ENCODE measurements at places on chromosomes 4 and X.

- DNase-seq = no peak
Measured at GRCh38 chr4:101128473-101128872, 218.9 kb downstream of the PPP3CA start.

GRCh38 chrX:25175743-25176142, 160.0 kb upstream of the ARX start:
- no peak for DNase-seq

- DNase-seq = no peak
Measured at GRCh38 chr4:158259955-158260575, 49.8 kb downstream of the TMEM144 start.

DNA sequence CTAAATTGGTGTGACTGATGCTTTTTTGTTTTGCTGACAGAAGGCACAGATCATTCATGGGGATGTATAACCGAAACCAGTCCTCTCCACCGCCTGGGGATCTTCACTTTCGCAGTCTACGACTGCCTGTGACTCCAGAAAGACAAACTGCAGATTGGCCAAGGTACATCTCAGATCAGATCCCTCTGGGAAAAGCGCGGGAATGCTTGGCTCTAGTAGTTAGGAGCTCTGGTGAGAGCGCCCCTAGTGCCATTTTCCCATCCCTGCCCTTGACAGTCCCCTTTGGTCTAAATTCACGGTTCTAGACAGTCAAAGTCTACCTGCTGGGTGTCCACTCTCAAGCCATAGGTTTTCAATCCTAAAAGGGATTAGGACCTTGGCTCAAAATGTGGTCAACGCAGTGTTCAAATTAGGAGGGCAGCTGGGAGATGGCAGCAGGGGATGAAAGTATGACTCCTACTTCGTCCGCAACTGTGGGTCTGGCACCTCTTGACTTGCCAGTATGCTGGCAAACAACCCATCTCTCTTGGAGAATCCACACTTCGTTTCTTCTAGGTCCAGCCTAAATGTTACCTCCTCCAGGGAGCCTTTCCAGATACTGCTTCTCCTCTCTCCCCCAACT, 6.9 kb upstream of the HAND2 start:
- DNase-seq = no peak

DNA sequence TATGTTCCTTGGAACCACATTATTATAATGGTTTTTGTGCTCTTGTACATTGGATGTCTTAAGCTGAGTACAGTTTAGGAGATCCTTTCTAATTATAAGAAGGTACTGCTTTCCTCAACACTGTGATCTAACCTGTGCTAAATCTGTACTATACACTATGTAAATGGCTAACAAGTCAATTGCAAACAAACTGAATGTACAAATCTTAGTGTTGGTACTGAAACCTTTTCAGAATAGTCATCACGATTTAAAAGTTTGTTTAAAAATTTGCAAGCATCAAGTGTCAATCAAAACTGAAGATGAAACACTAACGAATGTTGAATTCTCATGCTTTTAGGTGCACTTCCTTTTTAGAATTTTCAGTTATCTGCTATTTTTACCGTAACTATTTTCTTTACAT, 2090.4 kb upstream of the TENM3 start:
- no peak for DNase-seq

DNA sequence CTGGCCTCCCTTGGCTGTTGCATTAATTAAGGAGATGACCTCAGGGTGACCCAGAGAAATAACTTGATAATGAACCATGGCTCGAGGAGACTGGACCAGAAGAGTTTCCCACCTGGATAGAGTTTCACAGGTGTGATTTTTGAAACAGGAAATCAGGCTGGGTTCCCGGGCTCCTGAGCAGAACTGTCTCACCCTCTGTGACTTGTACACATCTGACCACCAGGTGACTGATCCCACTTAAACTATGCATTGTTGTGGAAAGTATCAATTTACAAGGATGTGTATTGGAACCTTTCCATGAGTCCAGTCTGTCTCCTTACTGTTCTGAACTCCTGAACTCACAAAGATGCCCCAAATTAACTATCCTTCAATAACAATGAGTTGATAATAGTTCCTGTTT, 220.3 kb downstream of the PTTG2 start:
- DNase-seq = no peak

DNA sequence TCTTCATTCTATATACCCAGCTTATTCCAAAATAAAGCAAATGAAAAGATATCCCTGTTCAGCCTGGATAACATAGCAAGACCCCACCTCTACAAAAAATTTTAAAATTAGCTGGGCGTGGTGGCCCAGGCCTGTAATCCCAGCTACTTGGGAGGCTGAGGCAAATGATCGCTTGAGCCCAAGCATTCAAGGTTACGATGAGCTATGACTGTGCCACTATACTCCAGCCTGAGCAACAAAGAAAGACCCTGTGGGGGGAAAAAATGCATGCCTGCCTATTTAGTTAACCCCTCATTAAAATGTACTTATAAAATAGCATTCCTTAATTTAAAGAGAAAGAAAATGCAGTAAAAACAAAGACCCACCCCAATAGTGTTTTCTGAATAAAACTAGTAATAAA, 9.3 kb downstream of the PRSS12 start:
- no peak for DNase-seq

DNA sequence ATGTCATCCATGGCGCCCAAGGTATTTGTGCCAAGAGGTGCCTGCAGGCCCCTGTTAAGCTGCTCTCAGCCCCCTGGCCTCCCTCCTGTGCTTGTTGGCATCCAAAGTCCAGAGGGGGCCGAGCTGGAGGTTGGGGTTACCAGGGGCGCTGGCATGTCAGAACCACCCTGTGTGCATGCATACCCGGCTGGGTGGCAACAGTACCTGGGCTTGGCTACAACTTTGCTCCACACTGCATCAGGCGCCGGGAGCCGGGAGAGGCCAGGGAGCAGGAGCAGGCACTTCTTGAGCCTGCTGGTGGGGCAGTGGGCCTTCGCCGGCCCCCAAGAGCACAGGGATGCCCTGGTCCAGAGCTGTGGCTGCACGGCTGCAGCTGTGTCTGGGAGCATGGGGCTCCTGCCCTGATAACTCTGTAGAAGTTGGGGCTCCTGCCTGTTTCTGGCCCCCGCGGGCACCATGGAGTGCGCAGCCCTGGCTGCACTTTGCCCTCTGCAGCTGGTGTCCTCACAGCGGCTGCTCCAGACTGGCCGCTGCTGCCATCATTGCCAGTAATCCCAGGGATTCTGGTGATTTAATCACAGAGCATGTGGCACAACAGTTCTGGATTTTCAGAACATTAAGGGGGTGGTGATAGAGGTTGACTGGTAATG, 130.3 kb downstream of the ARHGAP10 start:
- no peak for DNase-seq

DNA sequence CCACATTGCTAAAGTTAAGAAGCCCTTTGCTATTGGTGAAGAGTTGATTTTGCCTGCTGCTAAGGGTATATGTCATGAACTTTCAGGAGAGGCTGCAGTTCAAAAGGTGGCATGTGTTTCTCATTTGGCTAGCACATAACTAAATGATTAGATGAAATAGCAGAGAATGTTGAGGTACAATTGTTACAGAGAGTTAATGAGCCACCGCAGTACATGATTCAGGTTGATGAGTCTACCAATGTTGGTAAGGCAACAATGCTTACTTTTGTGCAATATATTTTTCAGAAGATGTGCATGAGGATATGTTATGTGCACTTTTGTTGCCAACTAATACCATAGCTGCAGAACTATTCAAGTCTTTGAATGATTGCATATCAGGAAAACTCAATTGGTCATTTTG, 21.1 kb upstream of the CXCL2 start:
- DNase-seq = no peak

- DNase-seq = no peak
Measured at GRCh38 chr4:169283114-169283509, 12.4 kb upstream of the SH3RF1 start.

DNA sequence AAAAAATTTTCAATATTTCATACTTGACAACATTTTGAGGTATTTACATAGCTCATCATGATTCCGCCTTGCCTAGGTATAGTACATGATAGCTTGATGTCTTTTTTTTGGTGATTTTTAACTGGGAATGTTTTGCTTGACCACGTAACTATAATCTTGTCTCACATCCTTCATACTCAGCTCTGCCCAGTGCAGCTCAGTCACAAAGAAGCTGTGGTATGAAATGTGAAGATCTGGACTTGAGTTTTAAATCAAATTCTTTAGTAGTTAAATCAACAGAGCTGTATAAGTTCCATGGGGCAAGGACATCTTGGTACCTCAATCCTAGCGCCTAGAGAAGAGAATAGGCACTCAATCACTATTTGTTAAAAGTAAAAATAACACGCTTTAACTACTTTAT, 276.3 kb upstream of the DKK2 start:
- no peak for DNase-seq

DNA sequence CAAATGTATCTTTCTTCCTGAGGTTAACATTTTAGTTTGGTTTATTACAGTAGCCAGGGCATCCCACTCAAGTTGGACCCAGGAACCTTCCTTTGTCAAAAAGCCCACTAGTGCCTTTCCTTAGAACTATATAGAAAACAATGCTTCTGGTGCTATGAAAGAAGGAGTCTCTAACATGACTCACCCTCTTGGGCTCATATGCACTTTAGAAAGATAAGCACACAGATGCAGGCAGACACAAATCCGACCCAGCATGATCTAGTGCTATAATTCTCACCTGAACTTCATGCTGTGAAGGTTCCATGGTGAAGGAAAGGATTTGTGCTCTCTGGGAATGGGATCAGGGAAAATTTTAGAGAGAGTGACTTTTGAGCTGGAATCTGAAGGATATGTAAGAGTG, 289.4 kb downstream of the ANKRD50 start:
- no peak for DNase-seq

Measured in AG09319 (cell line).